ENCODE measurements at places on chromosomes 6 and 20.

GRCh38 chr6:125631165-125631564 lies 118.3 kb upstream of the HEY2 start:
- DNase-seq: no peak

DNA sequence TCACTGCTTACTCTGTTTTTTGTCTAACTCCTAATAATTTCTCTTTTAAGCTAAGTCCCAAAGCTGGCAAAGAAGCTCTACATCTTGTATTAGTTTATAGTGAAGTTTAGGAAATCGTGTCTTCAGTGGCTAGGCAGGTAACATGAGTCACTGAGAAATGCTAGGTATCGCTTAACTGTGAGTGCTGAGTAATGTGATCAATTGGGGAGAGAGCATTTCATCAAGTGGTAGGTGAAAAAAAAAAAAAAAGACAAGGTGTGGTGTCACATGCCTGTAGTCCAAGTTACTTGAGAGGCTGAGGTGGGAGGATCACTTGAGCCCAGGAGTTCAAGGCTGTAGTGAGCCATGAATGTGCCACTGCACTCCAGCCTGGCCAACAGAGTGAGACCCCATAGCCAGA lies 125.3 kb downstream of the FAM83B start:
- DNase-seq: no peak

DNA sequence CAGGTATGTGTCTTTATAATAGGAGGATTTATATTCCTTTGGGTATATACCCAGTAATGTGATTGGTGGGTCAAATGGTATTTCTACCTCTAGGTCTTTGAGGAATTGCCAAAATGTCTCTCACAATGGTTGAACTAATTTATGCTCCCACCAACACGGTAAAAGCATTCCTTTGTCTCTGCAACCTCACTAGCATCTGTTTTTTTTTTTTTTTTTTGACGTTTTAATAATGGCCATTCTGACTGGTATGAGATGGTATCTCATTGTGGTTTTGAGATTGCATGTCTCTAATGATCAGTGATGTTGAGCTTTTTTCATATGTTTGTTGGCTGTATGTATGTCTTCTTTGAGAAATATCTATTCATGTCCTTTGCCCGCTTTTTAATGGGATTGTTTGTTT lies 144.9 kb upstream of the RGS17 start:
- no peak for DNase-seq

GRCh38 chr6:166488076-166488685 lies 98.3 kb downstream of the RAMACL start:
- peak; percentile 79 for DNase-seq

DNA sequence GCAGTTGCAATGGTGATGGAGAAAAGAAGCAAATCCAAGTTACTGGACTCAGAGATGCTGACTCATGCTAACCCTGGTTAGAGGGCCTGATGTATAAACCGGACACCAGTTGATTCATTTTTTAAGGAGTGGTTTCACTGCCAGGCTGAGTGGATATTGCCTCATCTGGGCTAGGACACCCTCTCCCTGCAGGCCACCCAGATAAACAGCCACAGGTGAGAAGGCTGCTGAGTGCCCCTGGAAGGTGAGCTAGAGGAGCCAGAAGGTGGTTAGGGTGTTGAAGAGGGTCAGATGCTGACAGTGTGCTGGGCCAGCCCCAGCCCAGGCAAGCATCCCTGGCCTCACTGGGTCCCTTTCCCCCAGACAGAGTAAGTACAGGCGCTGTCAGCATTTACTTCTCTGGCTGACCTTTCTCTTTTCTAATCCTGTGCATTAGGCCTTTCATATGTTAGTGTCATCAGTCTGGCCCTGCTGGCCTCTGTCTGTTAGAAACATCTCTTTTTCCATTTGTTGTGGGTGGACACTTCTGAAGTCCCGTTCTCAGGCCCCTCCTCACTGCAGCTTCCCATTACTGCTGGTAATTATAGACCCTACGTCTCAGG lies 13.5 kb downstream of the EPB41L1 start:
- no peak for DNase-seq

DNA sequence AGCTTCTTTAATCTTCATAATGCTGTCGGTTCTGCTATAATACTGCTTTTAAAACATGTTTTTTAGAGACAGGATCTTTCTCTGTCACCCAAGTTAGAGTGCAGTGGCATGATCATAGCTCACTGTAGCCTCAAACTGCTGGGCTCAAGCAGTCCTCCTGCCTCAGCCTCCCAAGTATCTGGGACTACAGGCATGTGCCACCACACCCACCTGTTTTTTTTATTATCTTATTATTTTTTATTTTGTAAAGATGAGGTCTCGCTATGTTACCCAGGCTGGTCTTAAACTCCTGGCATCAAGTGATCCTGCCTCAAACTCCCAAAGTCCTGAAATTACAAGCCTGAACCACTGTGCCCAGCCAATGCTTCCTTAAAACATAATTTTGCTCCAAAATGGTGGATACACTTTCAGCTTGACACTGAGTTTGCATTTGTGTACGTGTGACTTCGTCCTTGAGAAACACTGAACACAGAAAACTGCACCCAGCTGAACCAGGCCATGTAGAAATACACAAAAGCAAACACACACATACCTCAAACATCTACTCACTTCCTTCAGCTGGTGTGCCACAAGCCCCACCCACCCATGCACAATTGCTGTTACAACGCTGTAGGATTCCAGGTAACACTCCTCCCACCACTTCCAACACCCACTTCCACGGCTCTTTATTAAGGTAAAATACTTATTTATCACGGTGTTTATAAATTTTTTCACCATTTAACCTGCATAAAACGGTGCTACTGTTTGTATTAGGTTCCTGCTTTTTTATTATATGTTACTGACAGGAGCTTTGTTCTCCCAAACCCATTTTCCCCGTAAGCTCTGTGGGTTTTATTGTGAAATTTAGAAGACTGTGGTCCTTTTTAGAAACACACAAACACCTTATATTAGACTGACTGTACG lies 109.1 kb downstream of the TSHZ2 start:
- DNase-seq: peak; percentile 43

DNA sequence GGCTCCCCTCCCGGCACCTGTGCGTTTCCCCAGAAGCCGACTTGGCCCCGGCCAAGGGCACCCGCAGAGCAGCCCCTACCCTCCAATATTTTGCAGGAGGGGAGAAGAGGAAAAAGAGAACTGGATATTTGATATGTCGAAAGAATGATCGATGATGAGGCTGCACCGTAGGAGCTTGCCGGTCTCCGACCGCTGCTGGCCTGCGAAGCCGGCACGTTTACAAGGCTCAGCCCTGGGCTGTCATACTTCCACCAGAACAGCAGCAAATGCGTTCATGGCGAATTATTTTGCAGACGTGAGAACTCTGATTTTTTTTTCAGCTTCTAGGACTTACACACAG lies 296.7 kb downstream of the TFAP2C start:
- DNase-seq: no peak

GRCh38 chr6:108710551-108710950 lies 137.7 kb upstream of the ARMC2 start:
- DNase-seq: no peak

DNA sequence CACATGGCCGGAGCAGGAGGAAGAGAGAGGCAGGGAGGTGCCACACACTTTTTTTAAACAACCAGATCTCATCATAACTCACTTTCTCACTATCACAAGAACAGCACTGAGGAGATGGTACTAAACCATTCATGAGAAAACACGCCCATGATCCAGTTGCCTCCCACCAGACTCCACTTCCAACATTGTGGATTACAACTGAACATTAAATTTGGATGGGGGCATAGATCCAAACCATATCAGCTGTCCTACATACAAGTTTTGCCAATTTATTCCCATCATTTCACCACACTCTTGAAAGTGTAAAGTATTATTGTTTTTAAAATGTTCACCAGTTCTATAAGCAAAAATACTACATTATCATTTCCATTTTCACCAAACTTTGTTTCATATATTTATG lies 33.9 kb upstream of the VGLL2 start:
- no peak for DNase-seq

DNA sequence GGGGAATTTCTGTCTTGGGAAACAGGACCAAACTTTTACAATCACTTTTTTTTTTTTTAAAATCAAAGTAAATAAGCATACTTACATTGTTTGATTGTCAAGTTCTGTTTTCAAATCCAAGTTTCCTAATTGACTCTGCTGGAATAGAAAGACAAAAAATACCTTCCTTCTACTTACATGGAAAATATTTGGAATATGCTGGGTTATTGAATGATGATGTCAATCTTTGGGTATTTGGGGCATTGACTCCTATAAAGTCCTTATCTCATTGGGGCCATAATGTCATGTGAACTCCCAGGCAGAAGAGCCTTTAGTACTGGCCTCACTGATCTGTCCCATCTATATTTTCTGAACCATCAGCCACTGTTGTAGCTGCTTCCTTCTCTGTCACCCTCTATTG lies 122.6 kb upstream of the NOX3 start:
- DNase-seq: no peak
